ENCODE measurements at places on chromosomes 6 and 20.

DNA sequence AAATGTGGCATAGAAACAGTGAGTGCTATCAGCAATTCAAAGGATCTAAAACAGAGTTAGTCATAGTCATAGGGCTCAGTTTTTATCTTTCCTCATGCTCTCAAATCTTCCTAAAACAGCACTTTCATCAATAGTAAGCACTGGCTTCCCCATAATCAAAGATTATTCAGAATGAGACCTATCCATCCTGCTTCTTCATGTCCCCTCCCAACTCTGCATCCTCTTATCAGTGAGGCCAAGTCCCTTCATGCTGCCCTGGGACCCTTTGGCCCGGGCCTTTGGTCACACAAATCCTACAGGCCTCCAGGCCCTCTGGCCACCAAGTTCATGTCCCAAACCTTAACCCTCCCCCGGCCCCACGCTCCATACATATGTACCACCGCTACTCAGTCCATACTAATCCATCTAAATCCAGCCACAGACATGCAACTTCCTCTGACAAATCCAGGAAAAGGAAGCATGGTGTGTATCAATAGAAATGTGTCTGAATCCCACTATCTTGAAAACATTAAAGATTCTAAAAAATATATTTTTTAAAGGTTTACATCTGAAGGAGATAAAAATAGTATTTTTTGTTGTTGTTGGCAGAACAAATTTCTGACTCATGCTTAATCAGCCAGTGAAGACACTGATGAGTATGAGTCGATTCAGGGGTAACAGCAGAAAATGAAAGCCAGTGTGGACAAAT lies 143.5 kb downstream of the PDE7B start:
- no peak for DNase-seq

GRCh38 chr20:8656335-8656734 lies 412.6 kb upstream of the PLCB4 start:
- DNase-seq: no peak

DNA sequence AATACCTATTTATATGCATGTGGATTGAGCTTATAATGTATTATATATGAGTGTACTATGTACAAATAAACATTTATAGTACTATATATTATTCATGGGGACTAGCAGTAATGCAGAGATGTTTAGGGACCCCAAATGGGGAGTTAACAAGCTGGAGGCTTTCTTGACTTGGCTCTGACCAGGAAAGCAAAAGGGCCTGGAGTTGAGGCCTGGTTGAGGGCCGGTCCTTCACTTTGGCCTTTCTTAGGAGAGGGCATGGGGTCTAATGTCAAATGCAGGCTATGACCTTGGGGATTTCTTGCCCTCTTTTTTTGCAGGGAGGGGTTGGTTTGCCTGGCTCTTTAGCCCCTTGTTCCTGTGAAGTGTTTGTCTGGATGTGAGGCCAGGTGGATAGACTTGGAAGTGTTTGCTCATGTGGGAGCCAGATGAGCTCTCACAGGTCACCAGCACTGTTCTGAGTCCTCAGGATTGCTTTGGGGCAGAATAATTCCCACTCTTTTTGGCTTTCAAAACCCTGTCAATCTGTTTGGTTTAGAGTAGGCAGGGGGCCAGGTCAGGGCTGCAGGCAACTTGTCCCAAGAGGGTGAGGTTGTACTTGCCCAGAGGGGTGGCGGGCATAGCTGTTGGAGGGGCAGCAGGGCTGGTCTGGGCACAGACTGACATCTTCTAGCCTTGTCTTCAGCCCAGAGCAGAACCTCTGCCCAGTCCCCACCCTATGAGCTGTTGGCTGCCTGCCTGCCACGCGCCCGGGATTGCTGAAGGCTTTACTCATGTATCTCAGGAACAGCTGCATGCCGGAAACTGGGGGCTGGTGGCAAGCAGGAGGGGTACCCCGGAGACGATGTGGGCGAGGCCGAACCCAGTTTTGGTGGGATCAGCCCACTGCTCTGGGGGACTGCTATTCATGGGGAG lies 14.6 kb downstream of the TJAP1 start:
- no peak for DNase-seq

DNA sequence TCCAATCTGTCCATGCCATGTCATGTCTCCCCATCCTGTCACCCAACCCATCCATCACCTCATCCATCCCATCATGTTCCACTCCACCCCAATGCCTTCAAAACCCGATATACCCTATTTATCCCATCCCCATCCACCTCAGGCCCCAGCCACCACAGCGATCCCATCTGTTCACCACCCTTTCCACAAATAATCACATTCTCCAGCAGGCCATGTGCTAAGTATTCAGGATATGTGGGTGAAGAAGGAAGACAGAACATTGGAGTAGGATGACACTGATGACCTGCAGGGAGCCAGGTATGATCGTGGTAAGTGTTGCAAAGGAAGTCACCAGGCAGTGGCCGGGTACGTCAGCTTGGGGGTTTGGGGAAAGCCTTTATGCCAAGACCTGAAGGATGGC lies 48.8 kb downstream of the NPEPL1 start:
- no peak for DNase-seq

DNA sequence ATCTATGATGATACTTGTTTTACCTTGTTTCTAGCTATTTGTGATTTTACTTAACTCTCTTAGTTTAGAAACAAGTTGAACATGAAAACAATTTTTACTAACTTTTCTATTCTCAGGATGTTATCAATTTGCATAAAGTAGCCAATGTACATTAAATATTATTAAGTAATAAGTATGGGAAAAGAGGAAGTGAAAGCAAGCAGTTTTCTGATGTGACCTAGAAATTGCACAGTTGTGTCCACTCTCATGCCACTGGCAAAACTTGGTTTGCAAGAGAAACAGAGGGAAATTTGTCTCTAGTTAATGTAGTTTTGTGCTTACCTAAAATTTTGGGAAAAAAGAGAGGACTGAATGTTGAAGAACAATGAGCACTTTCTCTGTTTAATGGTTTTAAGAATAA lies 19.2 kb upstream of the TSPYL1 start:
- DNase-seq: no peak

GRCh38 chr6:28125401-28125800 lies 992 bp downstream of the ZSCAN16 start:
- DNase-seq: no peak

DNA sequence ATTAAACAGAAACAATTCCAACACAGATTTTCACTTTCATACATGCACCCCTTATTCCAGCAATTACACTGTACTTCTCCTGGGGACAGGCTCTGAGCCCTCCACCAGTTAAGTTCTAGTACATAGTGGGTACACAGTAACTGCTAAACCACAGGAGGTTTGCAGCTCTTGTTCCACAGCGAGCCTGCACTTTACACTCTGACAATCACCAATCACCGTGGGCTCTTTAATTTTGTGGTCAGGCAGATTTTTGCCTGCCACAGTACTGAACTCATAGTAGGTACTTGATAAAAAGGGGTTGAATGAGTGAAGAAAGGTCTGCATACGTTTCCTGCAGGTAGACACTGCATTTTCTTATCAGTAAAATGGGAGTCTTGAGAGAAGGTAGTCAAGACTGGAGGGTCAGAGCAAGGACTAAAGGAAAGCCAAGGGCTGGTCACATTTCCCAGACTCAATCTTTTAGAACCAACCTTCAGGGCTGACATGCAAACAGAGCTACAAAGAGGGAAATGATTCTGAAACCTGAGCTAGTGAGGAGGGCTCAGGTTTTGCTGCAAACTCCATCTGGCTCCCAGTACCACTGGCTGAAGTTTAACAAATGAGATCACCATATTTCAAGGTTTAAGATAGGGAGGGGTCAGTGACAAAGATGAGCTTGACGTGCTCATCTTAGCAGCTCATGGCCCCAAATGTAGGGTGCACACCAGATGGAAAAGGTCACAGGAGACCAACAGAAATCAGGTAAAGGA lies 404.6 kb downstream of the BTBD9 start:
- no peak for DNase-seq

- DNase-seq: no peak
These were observed 9.8 kb downstream of the FOXO3 start for GRCh38 chr6:108570517-108570916.

- DNase-seq: no peak
These were observed 31.4 kb downstream of the CHD6 start for GRCh38 chr20:41586772-41587171.

DNA sequence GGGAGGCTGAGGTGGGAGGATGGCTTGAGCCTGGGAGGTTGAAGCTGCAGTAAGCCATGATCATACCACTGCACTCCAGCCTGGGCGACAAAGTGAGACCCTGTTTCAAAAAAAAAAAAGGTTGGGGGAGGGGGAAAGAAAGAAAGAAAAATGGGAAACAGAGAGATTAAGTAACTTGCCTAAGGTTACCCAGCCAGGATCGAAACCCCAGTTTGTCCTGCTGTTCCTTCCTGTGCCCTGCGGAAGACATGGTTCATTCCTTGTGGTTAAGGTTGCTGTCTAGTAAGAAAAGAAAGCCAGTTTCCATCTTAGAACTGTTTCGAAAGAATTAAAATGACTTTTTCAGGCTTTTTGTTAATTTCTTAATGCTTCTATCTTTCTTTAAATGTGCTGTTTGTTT lies 29.8 kb downstream of the C6orf89 start:
- no peak for DNase-seq

GRCh38 chr6:116666869-116667268 lies 1.7 kb downstream of the ZUP1 start:
- DNase-seq: no peak

DNA sequence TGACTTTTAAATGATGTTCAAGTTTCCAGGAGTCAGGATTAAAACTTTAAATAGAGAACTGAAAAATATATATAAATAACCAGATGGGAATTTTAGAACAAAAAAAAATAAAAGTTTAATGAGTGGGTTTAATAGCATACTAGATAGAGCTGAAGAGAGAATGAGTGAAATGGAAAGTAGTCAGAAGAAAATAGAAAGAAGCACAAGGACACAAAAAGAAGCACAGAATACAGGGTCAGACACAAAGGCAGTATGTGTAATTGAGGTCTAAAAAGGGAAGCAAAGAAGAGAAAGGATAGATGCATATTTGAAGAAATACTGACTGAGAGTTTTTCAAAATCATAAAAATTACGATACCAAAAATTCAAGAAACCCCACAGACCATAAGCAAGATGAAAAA lies 159.8 kb upstream of the FERMT1 start:
- DNase-seq: no peak

- DNase-seq: no peak
These were observed 20.0 kb downstream of the MC3R start for GRCh38 chr20:56268536-56268935.

DNA sequence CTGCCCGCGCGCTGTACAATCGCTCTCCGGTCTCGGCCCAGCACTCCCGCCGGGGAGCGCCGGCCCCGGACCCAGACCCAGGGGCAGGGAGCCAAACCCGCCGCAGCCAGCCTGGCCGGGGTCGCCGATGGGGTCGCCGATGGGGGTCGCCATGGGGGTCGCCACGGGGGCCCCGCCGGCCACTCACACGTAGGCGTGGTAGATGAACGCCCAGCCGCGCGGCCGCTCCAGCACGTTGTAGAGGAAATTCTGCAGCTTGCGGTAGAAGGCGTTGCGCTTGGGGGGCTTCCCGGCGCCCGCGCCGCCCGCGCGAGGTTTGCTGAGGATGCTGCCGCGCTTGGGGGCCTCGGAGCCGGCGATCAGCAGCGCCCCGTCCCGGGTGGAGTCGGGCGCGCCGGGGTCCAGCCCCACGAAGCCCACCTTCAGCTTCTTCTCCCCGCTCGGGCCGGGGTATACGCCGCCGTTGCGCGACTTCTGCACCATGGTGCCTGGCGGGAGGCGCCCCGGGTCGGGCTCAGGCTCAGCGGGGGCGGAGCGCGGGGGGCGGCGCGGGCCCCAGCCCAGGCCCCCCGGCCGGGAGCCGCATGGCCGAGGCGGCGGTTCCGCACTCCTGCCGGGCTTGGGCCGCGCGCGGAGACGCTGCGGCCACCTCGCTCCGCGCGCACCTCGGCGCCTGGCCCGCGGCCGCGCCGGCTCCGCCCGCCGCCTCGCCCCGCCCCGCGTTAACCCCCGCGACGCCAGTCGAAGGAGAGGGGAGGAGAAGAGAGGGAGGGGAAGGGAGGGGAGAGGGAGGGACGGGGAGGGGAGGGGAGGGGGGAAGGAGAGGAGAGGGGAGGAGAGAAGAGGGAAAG lies at the start of gene KCNQ2:
TSS of gene KCNQ2 (minus strand) at position 675 of the 851 bp plus-strand sequence. CDS start at position 483, 192 bp downstream.
- DNase-seq: no peak

GRCh38 chr6:7787137-7787608 lies 61.3 kb downstream of the BMP6 start:
- no peak for DNase-seq

DNA sequence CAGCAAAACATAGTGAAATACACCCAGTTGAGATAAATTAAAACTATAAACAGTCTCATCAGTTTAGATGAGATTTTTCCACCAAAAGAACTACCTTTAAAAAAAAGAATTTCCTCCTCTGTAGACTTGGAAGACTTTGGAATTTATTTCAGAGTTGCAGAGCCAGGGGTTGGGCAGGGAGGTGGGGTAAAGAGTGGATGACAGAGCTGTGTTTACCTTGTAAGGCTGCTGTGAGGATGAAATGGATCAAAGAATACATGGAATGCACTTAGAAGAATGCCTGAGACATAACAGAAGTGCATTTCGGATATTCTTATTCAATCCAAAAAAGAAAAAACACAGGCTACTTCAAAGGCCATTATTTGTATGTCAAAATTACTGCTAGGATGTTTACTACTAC lies 6.4 kb upstream of the LY86 start:
- no peak for DNase-seq

DNA sequence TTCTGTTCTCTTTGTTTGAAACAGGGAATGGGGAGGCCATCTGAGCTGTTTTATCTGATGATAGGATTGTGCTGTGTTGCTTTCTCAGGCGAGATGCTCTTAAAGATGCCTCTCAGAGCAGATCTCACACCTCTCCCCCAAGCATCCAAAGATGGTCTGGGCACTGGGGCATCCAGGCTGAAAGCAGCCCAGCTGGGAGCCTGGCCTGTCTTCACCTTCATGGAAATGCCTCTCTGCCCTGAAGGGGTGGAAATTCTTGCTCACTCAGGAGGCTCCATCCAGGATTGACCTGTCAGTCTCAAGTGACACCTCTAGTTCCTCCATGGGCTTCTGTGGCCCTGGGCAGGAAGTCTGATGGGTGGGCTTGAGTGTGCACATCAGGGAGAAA lies 86.4 kb downstream of the TCP11 start:
- DNase-seq: no peak

DNA sequence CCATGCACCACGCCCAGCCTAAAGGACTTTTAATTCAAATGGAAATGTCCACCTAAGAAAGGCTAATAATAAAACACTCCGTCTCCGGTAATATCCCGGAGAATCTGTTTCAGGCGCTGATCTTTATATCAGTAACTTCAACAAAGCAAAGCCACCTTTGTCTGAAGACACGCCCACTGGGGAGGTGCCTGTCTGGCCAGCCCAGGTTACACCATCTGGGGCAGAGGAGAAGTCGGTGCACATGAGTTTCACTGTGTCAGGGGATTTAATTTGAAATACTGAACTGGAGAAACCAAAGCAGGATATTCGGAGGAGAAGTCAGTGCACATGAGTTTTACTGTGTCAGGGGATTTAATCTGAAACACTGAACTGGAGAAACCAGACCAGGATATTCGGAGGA lies 9.4 kb downstream of the SERPINB6 start:
- no peak for DNase-seq
